ENCODE measurements at places on chromosomes 3 and 15. TPM values are rescaled to one million over a fixed set of nuclear protein-coding genes. Genes with fewer than 3 reads are reported as not detected.
A peak's percentile ranks its signal among the peaks of the same experiment; 100 is the strongest.

DNA sequence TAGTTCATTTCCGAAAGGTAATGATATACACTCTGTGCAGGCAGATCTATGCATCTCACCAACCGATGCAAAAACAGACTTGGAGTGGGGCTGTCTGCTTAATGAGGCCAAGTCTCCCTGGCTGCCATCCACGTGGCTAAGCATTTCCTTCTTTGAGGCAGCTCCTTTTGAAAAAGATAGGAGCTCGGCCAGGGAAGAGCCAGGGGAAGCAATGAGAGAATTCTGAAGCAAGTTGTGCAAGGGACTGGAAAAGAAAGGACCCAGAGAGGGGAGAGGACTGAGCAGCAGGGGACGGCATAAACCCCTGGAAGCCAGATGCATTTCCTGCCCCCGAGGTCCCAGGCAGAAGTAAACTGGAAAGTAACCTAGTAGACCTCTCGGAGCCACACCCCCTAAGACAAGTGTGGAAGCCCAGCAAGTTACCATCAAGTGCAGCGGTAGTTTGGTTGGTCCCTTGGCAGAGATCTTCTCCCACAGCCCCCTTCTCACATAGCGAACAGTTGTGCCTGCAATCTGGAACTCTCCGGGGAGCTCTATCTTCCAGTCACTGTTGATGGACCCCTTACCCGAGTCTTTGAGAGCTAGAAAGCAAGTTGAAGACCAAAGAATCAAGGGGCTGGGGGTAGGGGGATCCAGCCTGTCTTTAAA is 288.2 kb downstream of the ADAMTS17 start:
- DNase-seq: no peak

- no peak for DNase-seq
These were observed 225.1 kb downstream of the DPH6 start for GRCh38 chr15:35320911-35321310.

- DNase-seq: no peak
These were observed 13.1 kb downstream of the FAM107A start for GRCh38 chr3:58564054-58564453.

DNA sequence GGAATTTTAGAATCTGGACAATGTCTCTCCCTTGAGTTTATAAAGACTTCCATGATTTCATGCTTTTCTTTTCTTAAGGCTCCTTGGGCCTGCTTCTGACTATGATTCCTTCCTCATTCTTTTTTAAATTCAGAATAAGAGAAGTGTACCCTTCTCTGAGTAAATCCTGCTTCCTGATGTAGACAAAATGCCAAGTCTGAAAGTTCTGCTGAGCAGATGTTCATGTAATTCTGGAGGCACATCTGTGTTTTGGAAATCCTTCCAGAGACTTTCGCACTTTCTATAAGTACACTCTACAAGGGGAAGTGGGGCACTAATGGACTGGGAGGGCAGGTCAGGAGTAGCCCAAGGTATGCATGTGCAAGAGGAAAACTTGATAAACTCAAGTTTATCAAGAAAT is 24.8 kb downstream of the TPM1 start:
- no peak for DNase-seq

DNA sequence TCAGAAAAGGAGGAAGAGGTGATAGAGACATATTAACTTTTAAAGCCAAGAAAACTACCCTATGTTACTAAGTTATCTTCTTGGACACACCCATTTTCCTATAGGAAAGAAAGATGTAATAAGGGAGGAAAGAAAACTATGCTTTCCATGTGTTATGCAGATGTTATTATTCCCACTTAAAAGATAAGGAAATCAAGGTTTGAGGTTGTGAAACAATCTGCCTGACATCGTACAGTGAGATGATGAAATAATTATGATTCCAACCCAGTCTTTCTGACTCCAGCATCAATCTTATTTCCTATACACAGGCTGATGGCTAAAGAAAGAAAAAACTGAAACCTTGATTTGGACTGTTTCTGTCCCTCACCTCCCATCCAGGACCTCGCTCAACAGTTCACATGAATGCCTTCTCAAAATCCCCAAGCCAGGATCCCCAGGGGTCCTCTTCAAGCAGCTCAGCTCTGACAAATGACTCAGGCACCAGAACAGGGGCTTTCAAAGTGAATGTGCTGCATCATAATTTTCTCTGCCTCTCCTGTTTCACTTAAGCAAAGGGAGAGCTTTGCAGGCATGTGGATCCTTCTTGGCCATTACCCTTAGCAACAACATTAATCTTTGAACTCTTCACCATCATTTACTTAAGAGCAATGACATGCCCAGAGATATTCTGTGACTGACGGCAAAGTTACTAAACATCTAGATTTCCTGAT is 12.4 kb upstream of the EID1 start:
- DNase-seq: no peak

Gene C3orf49
- total RNA-seq: not detected

DNA sequence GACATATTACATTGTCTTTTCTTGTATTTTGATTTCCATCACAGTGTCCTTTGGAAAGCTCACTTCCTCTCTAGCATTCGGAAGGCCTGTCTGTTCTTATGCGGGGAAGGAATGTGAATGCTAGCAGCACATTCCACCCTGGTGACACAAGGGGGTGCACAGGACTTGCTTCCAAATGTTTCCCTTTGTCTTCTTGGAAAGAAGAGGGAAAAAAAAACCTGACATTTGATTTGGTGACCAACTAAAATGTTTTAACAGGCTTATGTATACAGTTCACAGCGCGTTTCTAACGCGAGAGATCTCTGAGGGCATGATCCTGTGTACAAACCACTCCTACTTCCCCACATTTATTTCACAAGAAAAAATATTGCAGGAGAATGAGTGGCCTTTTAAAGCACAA is 107.6 kb upstream of the FXR1 start:
- peak; percentile 62 for DNase-seq

- DNase-seq: no peak
These were observed 4.0 kb downstream of the RAB11A start for GRCh38 chr15:65873256-65873655.

Gene KNG1
- 0.53 TPM for total RNA-seq

Gene BCL2A1
- total RNA-seq: 0.46 TPM

DNA sequence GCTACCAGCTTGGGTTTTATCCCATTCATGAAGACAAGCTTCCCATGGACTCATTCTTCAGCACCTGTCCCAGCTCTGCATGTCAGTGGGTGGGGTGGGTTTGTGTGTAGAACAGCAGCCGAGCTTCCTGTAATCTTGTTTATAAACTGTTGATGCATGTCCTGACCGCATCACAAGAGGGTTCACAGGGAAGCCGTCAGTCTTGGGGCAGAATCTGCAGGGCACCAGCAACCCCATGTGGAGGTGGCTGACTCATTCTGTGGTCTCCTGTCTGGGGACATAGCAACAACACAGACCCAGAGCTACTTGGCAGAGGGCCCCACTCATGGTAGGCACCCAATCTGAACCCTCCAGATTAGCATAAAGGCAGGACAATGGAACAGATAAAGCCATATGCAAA is 35.6 kb downstream of the DAPK2 start:
- DNase-seq: peak; percentile 44
